ENCODE measurements at places on chromosomes 2 and 18.

DNA sequence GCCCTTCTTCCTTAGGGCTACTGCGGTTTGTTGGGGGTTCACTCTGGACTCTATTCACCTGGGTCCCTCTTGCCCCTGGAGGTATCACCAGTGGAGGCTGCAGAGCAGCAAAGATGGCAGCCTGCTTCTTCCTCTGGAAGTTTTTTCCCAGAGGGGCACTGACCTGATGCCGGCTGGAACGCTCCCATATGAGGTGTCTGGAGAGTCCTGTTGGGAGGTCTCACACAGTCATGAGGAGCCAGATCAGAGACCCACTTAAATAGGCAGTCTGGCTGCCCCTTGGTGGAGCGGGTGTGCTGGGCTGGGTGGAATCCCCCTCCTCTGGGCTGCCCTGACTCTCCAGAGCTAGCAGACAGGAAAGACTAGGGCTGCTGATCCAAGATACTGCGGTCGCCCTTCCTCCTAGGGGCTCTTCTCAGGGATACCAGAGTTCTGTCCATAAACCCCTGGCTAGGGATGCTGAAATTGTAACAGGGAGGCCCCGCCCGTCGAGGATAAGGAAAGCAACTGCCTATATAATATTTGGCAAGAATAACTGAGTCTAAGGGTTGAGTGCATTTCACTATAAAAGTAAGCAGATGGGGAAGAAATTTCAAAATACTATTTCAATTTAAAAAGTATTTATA lies 140.7 kb downstream of the NOL4 start:
- no peak for DNase-seq

- DNase-seq: no peak
These were observed 5.0 kb upstream of the GBX2 start for GRCh38 chr2:236173036-236173728.

- no peak for DNase-seq
These were observed 352.6 kb downstream of the TNS1 start for GRCh38 chr2:217650229-217650628.

DNA sequence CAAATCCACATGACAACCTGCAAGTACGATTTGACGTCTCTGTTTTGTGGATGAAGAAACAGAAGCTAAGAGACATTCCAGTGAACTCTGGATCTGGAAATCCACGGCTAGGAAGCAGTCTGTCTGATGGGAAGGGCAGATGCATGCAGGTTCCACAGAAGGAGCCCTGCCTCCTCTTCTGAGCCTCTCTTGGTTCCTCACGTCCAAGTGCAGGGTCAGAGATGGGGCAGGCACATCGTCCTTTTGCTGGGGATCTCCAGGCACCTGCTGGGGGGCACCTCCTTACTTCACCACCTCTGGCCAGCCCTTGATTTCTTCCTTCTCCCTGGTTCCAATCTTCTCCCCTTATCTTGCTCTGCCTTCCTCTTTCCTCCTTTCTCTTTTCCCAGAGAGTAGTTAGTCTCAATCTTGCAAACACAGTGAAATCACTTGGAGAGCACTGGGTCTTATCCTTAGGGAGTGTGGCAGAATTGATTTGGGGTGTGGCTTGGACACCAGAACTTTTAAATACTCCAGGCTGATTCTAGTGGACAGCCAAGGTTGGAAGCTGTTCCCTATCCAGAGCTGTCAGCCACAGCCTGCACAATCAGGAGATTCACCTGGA lies 137.8 kb downstream of the BCL2 start:
- DNase-seq: no peak

DNA sequence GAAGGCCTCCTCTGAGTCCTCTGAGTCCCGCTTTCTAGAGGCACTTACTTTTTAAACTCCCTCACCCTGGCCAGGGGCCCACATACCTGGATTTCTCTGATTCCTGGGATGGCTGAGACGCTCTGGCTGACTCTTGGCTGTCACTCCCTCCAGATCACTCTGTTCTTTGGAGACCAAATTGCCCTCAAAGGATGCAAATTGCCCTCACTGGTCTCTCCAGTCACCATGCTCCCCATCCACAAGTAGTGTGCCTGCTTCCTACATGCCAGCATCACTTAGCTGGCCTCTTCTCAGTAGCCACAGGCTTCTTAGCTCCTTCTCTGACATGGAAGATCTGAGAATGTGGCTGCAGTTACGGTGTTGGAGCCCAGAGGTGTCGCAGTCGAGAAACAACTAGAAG lies 41.3 kb upstream of the CCDC68 start:
- DNase-seq: no peak

DNA sequence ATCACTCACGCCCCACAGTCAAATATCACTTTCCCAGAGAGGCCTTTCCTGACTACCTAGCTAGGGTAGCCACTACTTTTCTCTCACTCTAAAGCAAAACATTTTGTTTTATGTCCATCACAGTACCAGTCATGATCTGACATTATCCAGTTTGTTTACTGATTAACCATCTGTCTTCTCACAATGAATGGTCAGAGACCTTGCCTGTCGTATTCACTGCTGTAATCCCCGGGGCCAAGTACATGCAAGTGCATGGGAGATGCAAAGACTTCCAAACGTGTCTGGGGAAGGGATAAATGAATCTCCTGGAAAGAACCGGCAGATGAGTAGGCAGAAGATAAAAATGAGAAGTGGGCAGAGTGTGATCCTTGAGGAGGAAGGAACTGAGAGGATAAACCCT lies 39.7 kb downstream of the THUMPD2 start:
- DNase-seq: no peak

GRCh38 chr2:159926695-159927094 lies 128.7 kb upstream of the CD302 start:
- DNase-seq: no peak

GRCh38 chr2:188207554-188207953 lies 84.1 kb upstream of the GULP1 start:
- DNase-seq: no peak

DNA sequence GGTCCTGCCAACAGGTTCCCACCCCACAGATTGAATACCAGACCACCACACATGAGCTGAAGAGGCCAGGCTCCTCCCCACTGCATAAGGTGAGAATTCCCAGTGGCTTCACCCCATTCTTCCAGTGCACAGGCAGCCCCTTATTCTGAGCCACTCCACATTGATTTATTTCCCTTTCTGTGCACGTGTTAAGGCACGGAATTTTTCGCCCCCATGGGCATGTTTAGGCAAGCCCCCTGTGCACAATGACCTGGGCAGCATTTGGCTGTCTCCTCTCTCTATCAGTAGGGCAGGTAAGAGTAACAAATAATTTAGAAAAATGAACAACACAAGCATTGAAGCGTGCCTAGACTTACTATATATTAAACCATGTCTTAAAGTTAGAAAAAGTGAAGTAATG lies 15.2 kb upstream of the CHAC2 start:
- no peak for DNase-seq

GRCh38 chr18:74869904-74870863 lies 272.5 kb downstream of the ZNF407 start:
- no peak for DNase-seq

DNA sequence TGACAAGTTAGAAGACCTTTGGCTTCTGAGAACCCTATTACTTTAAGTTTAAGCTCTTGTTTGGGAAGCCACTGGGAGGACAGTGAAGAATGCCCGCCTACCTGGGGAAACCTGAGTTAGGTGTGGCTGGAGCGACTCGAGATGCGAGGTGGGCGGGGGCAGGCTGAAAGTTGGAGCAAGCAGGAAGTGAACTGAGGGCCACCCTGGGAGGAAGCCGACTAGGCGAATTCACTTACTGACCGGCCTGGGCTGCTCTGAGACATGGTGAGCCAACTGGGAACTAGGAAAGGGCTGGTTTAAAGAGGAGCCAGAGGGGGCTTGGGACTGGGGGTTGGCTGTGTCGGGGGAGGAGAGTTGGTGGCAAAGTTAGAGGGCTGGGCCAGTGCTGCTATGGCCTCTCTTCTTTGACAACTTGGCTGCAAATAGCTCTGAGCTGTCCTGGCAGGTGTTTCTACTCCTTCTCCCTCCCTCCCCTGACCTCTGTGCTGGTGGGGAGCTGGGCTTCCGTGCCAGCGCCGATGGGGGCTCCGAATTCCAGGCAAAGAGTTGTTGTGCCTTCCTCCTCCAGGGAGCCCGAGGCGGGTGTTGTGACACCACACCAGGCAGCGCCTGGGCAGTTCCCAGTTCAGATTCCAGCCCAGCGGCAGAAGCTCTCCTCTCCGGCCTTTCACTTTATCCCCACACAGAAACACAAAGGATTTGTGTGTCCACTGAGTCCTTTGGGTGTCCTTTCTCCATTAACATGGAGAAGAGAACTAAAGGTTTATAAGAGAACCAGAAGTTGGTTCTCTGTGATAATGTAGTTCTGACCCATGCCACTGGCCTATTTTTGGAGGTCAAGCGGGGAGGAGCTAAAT lies at the start of gene VAMP8:
Gene VAMP8 (plus strand): TSS at position 201 of the 857 bp plus-strand sequence. CDS start 61 bp downstream, at position 262.
- no peak for DNase-seq

DNA sequence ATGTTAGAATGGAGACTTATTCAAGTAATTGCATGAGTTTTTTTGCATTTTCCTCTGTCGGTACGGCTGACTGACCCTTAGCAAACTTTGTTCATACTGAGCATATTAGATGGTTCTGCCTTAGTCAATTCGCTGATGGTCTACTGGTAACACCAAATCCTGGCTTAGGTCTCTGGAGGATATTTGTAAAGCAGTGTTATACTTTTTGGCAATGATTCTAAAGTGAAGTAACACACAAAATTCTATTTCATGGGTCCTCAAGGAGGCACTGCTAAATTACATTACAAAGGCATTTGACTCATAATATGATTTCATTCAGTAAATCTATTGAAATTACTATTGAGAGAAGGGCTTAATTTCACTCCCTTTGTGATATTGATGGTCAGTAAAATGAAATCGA lies 246.8 kb upstream of the RASGRP3 start:
- DNase-seq: no peak

DNA sequence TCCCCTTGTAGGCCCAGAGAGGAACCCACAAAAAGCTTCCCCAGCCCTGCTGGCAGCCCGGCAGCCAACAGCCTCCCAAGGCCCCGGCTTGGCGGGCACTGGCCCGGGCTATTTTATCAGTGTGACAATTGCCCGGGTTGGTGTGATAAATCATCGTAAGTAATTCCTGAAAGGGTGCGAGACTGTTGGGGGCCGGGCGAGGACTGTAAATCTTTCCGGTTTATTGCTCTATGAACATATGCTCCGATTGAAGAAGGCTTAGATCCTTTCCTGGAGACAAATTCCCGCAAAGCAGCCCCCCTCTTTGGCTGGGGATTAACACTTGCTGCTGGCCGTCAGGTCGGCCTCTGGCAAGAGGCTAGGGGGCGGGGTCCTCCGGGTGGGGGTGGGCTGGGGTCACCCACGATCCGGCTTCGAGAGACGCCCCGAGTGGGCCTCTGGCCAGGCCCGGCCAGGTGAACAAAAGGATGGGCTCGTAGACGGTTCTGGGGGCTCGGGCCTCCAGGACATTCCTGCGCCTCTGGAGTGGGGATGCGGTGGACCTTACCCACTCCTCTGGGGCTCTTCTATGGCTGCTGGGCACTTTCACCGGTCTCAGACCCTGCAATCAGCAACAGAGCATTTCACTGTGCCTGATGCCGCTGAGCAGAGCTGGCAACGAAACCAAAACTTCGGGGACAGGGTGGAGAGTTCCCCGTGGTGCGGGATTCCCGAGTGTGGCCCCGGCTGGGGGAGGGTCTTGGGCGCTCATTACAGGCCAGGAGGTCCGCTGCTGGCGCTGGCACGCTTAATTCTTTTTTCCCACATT lies 2.0 kb downstream of the HOXD3 start:
- DNase-seq: no peak

DNA sequence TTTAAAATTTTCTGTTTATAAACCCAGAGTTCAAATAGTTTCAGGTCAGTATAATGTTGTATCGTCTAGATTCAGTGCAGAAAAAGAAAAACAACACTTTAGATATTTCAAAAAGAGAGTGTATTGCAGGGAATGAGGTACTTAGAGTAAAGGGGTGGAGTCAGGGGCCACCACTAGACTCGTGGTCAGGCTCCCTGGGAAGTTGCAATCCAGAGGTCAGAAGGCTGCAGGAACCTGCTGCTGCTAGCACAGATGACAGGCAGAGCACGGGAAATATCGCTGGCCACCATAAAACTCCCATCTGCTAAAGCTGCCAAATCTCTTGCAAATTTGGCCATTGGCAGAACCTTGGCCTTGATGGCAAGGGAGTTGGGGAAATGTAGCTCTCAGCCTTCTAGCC lies 64.6 kb downstream of the THNSL2 start:
- DNase-seq: no peak

DNA sequence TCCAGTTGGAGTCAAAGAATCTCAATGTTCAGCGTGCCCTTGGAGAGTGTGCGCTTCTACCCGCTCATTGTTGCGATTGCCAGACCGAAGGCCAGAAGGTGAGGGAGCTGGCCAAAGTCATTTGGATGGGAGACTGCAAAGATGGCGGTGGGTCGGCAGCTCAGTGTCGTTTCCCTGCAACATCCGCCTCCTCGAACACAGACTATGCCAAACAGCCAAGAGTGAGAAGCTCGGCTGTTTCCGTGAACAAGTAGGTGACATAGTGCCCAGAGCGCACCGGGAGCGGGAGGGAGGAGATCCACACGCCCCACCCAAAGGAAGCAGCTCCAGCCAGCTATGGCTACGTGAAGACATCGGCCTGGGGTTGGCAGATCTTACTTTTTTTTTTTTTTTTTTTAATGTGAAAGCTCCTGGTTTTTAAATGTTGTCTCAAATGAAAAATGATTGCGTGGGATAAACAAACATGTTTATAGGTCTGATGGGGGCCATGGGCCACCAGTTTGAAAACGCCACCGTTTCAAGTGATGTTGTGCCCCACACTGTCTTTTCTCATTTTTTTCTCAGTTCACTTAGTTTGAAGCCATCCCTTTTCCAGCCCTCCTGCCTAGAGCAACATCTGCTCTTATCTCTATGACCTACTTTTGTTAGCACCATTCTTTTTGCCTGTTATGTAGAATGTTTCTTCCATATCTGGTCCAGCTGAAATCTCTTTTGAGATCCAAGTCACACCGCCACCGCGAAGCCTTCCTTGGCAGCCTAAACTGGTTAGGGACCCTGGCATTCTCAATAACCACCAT lies 682.4 kb downstream of the RNF144A start:
- DNase-seq: no peak

DNA sequence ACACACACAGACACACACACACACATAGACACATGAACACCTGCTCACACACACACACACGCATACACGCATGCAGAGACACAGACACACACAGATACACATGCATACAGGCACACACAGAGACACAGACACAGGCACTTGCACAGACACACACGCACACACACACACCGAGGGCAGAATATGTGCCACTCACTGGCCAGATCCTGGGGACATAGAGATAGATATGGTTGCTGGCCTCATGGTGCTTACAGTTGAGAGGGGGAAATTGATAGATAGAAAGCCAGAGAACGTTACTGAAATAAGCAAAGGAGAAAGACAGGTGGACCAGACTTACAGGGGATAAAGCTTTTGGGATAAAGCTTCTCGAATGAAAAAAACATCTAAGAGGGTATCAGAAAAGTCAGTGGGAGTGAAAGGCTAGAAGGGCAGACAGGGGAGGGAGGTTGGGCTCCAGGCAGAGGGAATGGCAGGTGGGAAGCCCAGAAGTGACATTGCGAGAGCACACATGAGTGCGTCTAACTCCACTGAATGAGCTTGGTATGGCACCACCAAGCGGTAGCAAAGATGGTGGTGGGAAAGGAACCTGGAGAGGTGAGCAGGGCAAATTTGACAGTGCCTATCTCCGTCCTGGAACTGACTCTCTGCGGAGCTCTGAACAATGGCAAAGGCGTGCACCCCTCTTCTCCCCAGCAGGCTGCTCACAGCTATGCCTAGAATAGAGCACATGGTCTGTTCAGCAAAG lies 390.1 kb upstream of the TRIB2 start:
- DNase-seq: no peak
